ENCODE measurements at places on chromosomes 5 and 9. TPM values are rescaled to one million over a fixed set of nuclear protein-coding genes. Genes with fewer than 3 reads are reported as not detected.

IFNA5 gene
- not detected for total RNA-seq

RALGDS gene
- 50.7 TPM for total RNA-seq

DOCK2 gene
- 21.6 TPM for total RNA-seq

SLCO6A1 gene
- not detected for total RNA-seq

PCDHB5 gene
- total RNA-seq, result 8.0 TPM

FBP2 gene
- not detected for total RNA-seq

DNA sequence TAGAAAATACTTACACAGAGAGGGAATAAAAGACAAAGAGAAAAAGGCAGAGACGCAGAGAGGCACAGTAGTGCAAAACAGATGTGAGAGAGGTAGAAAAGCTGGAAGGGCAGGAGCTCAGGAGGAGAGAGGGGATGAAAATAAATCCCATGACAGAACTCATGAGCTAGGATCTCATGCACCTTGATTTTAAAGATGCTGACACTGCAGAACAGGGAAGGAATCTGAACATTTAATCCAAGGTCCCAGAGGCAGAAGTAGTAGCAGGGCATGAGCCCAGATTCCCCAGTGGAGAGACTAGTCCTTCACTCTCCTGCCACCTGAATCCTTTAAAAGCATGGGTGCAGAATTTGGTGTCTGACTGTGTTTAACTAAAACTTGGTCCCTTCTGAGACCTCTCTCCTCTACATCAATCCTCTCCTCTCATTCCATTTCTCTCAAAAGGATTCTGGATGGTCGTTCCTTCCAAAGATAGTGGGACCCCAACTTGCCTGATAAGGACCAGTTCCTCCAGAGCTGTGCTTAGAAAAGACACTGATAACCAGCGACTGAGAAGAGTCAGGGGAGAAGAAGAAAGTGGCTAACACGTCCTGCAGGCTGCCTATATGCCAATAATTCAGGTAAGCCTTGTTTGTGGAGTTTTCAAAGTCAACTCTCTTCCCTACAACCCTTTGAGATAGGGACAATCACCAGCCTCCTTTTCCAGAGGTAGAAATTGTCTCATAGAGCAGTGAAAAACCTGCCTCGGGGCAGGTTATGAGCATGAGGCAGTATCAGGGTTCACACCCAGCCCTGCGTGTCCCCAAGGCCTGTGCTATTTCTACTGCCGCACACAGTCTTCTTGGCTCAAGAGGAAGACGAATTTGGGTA is 203.2 kb upstream of the TRIM32 start:
- DNase-seq, result no peak

- DNase-seq, result peak; percentile 34
These were observed 55.9 kb downstream of the NSUN2 start for GRCh38 chr5:6576861-6577501.

- no peak for DNase-seq
These were observed 104.3 kb downstream of the TRPM6 start for GRCh38 chr9:74783408-74783807.

- no peak for DNase-seq
These were observed 120.9 kb downstream of the NSG2 start for GRCh38 chr5:174166231-174167079.

- DNase-seq, result no peak
These were observed 23.4 kb downstream of the TENT4A start for GRCh38 chr5:6736524-6737042.

- no peak for DNase-seq
These were observed 456.0 kb downstream of the BNC2 start for GRCh38 chr9:16414451-16414850.

DNA sequence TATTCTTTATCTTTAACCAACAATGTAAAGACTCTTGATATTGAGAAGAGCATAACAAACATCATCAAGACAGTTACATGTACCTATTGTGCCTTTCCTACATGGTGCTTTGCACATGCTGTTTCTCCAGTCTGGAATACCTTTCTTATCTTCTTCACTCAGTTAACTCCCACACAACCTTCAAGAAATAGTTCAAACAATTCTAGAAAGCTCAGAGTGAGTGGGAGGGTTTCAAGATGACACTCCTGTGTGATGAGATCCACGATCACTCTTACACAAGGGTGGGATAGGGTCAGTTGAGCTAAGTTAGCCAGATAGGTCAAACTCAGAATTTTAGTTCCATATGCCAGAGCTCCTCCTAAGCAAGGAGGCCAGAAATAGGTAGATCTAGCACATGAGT is 915.5 kb downstream of the NR2F1-AS1 start:
- no peak for DNase-seq

DNA sequence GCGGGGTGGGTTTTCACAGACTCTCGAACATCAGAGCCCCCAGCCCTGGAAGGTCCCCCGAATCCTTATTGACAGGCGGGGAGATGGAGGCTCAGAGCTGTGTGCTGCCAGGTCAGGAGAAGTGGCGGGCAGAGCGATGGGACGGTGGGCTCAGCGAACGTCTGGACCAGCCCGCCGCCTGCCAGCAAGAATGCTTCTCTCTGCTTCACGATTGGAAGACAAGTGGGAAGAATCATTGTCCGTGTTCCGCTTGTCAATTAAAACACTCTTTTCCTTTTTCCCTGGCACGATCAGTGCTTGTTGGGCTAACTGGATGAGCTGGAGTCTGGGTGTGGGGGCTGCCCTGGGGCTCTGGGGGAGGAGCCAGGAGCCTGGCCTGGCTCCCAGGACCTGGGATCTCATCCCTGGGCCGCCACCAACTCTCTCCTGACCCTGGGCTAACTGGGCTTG is 1.6 kb downstream of the COL5A1 start:
- DNase-seq, result no peak

GRCh38 chr5:93594591-93595419 is 11.8 kb downstream of the NR2F1 start:
- DNase-seq, result no peak
